ENCODE measurements at places on chromosomes 11 and 22. TPM values are rescaled to one million over a fixed set of nuclear protein-coding genes. Genes with fewer than 3 reads are reported as not detected.

The SF3A1 gene
- 48.4 TPM for total RNA-seq

The NCAPH2 gene
- 41.2 TPM for total RNA-seq

The IGLL1 gene
- not detected for total RNA-seq

The MS4A15 gene
- total RNA-seq = not detected

The SLC22A9 gene
- total RNA-seq = not detected

The SAA4 gene
- total RNA-seq = not detected

The ABCG4 gene
- 0.24 TPM for total RNA-seq

The DDB1 gene
- total RNA-seq = 314 TPM

The MYRF gene
- total RNA-seq = 5.8 TPM

The SPTBN2 gene
- 14.5 TPM for total RNA-seq

The OR8D4 gene
- total RNA-seq = not detected

The CRYBB3 gene
- 0.19 TPM for total RNA-seq

The CDC42BPG gene
- total RNA-seq = 0.62 TPM

The LGR4 gene
- total RNA-seq = 274 TPM

The ANO1 gene
- not detected for total RNA-seq

The ZNF70 gene
- 4.6 TPM for total RNA-seq

The GGT5 gene
- not detected for total RNA-seq

The OR51A2 gene
- total RNA-seq = not detected

The YPEL1 gene
- total RNA-seq = 39.1 TPM

The PPP6R3 gene
- total RNA-seq = 162 TPM

The RIMBP3C gene
- 1.2 TPM for total RNA-seq

The CCDC188 gene
- total RNA-seq = not detected

The BIK gene
- total RNA-seq = 1.6 TPM

The CAPN5 gene
- 7.4 TPM for total RNA-seq

The SPON1 gene
- total RNA-seq = 35.9 TPM

The MS4A3 gene
- not detected for total RNA-seq

The DEUP1 gene
- total RNA-seq = not detected

The PTPN5 gene
- 8.5 TPM for total RNA-seq

The KIRREL3 gene
- 1.1 TPM for total RNA-seq

The B4GALNT4 gene
- 16.4 TPM for total RNA-seq

The IGHMBP2 gene
- total RNA-seq = 16.5 TPM

The ZNF195 gene
- total RNA-seq = 72.2 TPM

The UBE2L3 gene
- total RNA-seq = 51.9 TPM

The SIAE gene
- total RNA-seq = 4.9 TPM

The GLYATL2 gene
- total RNA-seq = 2.7 TPM

The ADAMTS8 gene
- total RNA-seq = not detected

The OOSP4A gene
- not detected for total RNA-seq

The IL17REL gene
- not detected for total RNA-seq

The OR8G5 gene
- not detected for total RNA-seq

The CLCF1 gene
- 3.7 TPM for total RNA-seq

The P2RX6 gene
- 0.36 TPM for total RNA-seq

The TPCN2 gene
- total RNA-seq = 7.2 TPM

The PGA4 gene
- total RNA-seq = 0.41 TPM

The OR10D3 gene
- not detected for total RNA-seq

The PATE4 gene
- total RNA-seq = not detected

The TXNRD2 gene
- total RNA-seq = 0.19 TPM

The TRIM5 gene
- total RNA-seq = 26.7 TPM

The MICAL2 gene
- 0.60 TPM for total RNA-seq

The KCNQ1OT1 gene
- total RNA-seq = 2.3 TPM

The OR9I1 gene
- not detected for total RNA-seq

The TREH gene
- not detected for total RNA-seq
